Naive thymus-derived CD8-positive, alpha-beta T cell (primary cell): ENCODE measurements at places on chromosomes 6 and 20. TPM values are rescaled to one million over a fixed set of nuclear protein-coding genes. Genes with fewer than 3 reads are reported as not detected.

GRCh38 chr6:158077676-158078075 lies 90.4 kb downstream of the SERAC1 start:
- DNase-seq: no peak

DNA sequence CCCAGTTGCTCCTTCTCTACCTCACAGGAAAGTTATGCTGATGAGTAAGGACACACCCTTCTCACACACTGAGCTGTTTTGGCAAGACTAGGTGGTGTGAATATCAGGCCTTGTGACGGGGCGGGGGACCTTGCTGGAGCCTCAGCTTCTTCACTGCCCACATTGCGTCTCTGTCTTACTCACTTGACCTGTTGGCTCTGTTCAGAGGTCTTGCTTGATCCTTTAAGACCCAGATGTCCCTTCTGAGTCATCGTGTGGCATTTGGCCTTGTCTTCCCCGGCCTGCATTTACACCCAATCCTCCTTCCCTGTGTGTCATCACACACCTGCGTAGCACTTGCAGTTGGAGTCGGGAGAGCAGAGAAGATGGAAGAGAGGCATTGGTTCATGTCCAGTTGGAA lies 8.3 kb upstream of the PRND start:
- DNase-seq: no peak

GRCh38 chr6:84771756-84772356 lies 7.5 kb upstream of the TBX18 start:
- no peak for DNase-seq

DNA sequence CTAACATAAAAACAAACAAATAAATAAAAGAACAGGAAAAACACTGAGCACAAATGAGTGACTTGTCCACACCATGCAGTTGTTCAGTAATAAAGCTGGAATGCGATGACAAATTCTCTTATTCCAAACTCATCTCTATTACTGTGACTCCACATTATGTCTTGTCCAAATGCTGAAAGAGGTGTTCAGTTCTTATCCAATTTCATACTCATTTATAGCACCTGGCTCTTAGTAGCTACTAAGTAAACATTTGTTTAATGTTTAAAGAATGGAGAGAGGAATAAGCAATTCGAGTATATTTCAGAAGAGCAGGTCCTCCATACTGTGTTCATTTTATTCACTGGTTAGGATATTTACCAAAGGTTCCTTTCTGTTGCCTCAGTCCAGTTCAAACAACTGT lies 439.0 kb upstream of the JAG1 start:
- DNase-seq: no peak

GRCh38 chr6:109370336-109370735 lies 11.9 kb downstream of the CD164 start:
- no peak for DNase-seq

GRCh38 chr6:5751525-5752390 lies 255.0 kb downstream of the NRN1 start:
- no peak for DNase-seq

MOG gene
- not detected for polyA plus RNA-seq

DNA sequence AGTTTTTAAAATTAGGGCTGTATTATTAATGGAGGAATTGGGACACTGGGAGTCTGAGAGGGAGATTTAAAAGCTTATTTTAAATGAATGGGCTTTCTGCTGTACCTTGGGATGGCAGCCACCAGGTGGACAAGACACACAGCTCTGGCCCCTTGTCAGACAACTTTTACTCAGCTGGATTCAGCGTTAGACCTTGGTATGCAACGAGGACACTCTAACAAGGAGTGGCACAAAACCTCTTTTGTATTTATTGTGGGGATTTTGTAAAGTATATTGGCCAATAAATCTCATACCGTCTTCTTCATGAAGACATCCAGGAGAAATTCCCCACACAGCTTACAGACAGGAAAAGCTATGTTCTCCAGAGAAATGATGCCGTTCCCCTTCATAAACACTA lies 105.7 kb downstream of the LCA5 start:
- no peak for DNase-seq

DNA sequence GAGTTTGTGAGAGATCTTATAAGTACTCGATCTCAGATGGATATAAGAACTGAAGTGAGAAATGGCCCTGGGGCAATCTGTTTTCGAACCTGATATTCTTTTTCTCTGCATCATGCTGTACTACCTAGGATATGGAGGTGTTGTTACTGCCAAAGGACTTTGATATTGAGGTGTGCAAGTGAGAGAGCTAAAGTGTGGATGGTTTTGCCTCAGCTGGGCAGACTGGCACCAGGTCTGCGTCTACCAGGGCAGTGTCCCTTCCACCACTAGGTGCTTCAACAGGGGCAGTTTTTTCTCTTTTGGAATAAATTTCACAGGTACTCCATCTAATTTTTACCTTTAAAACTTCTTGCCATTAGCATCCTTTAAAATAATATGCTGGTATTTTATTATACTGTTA lies 35.0 kb downstream of the ADGRG6 start:
- DNase-seq: no peak

DNA sequence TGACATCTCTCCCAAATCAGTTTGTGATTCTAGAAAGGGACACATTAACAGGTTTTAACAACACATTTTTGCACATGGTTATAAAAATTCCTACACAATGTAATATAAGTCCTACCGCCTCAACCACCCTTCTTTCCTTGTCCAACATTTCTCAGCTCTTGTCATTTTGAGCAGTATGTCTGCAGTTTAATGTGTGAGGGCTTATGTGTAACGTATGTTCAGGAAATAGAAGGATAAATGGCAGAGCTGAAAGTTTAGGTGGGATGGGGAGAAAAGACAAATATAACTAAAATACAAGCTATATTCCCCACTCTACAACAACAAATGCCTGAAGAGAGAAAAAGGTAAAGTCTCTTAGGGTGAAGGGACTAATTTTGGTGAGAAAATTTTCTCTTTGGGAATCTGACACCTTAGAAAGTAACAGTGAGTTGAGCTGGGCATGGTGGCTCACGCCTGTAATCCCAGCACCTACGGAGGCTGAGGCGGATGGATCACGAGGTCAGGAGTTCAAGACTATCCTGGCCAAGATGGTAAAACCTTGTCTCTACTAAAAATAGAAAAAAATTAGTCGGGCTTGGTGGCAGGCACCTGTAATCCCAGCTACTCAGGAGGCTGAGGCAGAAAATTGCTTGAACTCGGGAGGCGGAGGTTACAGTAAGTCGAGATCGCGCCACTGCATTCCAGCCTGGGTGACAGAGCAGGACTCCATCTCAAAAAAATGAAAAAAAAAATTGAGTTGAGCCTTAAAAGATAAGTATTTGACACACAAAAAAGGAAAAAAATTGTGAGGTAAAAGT lies 5.1 kb downstream of the PNRC1 start:
- no peak for DNase-seq

DNA sequence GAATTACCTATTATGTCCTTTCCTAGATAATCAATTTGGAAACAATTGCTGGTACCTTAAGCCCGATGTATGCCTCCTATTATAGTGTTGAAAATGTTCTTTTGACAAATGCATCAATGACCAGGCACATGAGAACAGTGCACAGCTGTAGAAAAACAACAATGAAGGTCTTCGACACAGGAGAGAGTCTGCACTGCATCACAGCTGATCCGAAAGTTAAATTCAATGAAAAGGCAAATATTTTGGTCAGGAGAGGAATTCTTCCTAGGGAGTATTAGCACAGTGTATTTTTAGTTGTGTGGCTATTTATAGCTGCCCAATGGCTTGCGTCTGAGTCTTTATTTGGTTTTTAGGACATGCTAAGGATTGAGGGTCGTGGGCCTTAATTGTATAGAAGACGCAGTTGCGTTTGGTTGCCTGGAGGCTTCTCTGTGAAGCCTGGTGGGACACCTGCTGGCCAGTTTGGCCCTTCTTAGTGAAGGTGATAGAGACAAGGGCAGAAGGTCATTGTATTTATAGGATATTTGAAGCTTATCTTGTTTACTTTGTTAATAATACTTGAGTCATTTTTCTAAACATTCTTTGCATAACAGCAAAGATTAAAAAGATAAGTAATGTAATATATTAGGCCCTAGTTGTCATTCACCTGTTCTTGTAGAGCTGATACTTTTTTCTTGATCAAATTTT lies 72.3 kb downstream of the CDYL start:
- DNase-seq: no peak

AIF1 gene
- polyA plus RNA-seq: 145 TPM

SLC35F1 gene
- not detected for polyA plus RNA-seq

C6orf47 gene
- 36.7 TPM for polyA plus RNA-seq

- DNase-seq: no peak
These were observed 151.6 kb downstream of the SASH1 start for GRCh38 chr6:148494226-148494625.

CRISP2 gene
- polyA plus RNA-seq: not detected

SOD2 gene
- 80.5 TPM for polyA plus RNA-seq

DNA sequence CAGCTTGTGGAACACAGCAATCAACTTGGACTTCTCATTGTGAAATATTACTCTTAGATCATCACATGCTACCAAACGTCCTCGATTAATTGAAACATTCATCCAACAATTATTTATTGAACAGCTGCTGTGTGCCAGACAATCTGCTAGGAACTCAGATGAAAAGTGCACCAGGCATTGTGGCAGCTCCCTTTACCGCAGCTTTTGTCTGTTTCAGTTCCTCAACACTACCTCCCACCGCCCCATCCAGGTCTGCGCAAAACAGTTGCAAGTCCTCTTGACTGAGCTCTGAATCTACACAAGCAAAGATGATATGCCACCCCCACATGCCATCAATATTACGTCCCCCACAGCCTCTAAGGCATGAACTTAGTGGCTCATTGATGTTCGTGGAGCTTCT lies 1094.4 kb upstream of the MAP3K7 start:
- no peak for DNase-seq

LRRN4 gene
- polyA plus RNA-seq: not detected

DNA sequence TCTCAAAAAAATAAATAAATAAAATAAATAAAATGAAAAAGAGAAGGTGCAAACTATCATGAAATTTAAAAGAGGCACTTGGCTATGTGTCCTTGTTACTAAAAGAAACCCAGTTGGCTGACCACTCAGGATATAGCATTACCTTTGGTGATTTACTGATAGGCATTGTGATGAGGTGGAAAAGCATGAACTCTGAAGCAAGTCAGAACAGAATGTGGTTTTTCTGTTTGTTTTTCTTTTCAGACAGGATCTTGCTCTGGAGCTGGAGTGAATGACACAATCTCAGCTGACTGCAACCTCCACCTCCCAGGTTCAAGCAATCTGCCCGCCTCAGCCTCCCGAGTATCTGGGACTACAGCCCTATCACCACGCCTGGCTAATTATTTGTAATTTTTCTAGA lies 31.9 kb downstream of the ZNF184 start:
- DNase-seq: no peak

GRCh38 chr6:157760589-157761330 lies 62.3 kb upstream of the SNX9 start:
- no peak for DNase-seq

DNA sequence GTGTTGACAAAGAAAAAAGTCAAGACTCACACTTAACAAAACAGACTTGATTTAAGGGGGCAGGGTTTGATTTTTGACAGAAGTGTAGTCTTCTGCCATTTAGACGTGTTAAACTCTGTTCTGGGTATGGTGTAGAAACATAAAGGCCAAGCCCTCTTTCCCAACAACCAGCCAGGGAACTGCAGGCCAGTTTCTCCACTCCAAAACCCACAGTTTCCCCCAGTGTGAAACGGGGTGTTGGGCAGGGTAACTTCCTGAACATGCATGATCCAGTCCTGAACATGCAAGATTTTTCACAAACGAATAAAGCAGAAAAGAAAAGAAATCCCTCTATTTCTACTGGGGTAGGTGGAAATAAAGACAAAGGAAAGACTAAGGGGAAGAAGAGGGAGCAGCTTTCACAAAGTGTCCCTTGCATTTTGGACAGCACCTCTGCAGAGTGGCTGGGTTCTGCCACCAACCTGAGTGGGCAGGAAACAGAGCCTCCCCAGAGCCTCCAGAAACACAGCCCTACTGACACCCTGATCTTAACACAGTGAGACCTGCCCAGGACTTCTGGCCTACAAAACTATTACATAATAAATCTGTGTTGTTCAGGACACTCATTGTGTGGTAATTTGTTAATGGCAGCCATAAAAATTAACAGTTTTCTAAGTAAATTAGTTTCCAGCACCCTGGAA lies 7.5 kb downstream of the APMAP start:
- DNase-seq: no peak

DNA sequence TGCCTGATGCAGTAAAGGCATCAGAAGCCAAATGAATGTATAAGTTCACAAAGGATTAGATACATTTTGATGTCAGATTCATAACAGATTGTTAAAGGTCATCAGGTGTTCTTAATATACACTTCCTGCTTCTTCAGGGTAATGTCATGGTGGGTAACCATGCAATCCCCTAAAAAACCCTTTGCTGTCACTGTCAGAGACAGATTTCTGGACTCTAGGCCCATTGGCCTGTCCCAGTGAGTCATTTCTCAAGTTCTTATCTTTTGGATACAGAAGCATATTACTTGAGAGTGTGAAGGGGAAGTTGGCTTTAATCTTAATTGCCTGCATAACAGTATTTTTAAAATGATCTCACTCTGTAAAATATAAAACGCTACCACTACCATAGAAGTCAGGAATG lies 895.6 kb upstream of the MAP3K7 start:
- no peak for DNase-seq

C6orf136 gene
- 13.7 TPM for polyA plus RNA-seq

ADTRP gene
- 2.3 TPM for polyA plus RNA-seq

GRCh38 chr6:135506270-135506997 lies 8.9 kb upstream of the AHI1 start:
- no peak for DNase-seq

ASIP gene
- polyA plus RNA-seq: not detected

GRCh38 chr20:44188752-44189151 lies 1.8 kb upstream of the JPH2 start:
- no peak for DNase-seq

SRMS gene
- polyA plus RNA-seq: not detected

- DNase-seq: no peak
These were observed 9.3 kb downstream of the CYP21A2 start for GRCh38 chr6:32047539-32047854.

- DNase-seq: no peak
These were observed 207.5 kb downstream of the CLIC5 start for GRCh38 chr6:45808042-45808645.

DNA sequence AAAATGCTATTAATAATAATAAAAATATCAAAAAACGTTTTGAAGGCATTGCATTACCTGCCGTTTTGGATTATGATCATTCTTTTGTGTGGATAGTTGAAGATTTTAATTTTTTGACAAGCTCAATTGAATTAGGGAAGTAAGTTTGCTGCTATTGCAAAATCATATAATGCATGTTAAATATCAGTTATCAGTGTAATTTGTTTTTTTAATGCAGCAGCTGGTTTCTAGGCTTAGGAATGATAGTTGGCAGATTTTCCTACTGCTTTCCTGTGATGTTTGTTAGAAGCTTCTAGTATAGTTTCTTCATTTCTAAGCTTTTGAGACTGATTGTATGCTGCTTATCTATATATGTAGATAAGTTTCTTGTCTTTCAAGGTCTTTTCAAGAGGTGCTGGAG lies 99.0 kb downstream of the JARID2 start:
- DNase-seq: no peak

- no peak for DNase-seq
These were observed 1.4 kb downstream of the ZNF184 start for GRCh38 chr6:27471365-27472115.

- DNase-seq: no peak
These were observed 368.7 kb downstream of the HAO1 start for GRCh38 chr20:7571521-7572055.

NOX3 gene
- not detected for polyA plus RNA-seq
